ENCODE measurements at places on chromosomes 4 and X. TPM values are rescaled to one million over a fixed set of nuclear protein-coding genes. Genes with fewer than 3 reads are reported as not detected.

Gene SPACA5
- not detected for total RNA-seq

DNA sequence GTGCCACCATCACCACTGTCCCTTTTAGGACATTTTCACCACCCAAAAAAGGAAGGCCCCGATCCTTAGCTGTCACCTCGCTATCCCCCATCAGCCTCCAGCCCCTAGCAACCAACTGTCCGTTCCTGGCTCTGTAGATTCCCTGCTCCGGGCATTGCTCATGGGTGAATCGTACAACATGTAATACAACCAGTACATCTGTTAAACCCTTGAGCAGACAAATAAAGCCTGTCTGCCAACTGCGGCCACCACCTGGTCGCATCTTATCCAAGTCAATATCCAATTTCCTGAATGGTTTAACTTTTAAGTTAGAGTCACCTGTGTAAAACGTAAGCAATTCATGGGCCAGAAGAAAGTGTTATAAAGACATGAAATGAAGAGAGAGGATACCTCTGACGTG lies 251.9 kb downstream of the AFAP1 start:
- no peak for DNase-seq

- no peak for DNase-seq
Measured at GRCh38 chr4:38176165-38176564, 216.0 kb downstream of the PTTG2 start.

DNA sequence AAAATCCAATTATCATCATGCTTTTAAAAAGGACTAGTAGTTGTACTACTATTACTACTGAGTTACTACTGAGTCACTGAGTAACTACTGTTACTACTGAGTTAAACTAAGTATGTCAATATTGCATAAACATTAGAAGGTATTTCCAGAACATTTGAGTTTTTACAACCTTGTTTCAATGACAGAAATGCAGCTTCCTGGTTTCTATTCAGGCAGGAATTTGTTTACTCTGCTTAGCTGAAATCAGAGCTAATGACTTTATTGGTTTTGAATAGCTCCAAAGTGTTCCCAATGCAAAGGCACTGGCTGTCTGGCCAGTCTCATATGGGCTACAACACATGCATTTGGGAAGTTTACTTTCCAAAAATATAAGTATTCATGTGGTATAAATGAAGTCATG lies 12.0 kb downstream of the RPS6KA6 start:
- DNase-seq = no peak

DNA sequence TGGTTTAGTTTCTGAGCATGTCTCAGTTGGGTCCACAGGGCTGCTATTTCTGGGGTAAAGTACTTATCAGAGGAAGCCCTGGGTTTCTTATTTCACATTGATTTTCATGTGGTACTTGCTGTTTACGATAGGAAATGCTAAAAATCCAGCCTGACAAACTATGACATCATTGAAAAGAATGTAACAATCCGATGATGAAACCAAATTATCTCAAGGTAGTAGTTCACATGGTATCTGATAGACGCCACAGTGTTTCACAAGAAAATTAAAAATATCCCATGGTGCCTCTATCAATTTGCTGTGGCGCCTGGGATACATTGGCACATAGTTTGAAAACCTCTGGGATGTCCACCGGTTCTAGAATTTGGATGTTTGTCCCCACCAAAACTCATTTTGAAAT lies 418.9 kb upstream of the RPS6KA3 start:
- no peak for DNase-seq

Gene ZCCHC4
- 12.2 TPM for total RNA-seq

GRCh38 chrX:42077675-42078074 lies 154.3 kb upstream of the CASK start:
- no peak for DNase-seq

DNA sequence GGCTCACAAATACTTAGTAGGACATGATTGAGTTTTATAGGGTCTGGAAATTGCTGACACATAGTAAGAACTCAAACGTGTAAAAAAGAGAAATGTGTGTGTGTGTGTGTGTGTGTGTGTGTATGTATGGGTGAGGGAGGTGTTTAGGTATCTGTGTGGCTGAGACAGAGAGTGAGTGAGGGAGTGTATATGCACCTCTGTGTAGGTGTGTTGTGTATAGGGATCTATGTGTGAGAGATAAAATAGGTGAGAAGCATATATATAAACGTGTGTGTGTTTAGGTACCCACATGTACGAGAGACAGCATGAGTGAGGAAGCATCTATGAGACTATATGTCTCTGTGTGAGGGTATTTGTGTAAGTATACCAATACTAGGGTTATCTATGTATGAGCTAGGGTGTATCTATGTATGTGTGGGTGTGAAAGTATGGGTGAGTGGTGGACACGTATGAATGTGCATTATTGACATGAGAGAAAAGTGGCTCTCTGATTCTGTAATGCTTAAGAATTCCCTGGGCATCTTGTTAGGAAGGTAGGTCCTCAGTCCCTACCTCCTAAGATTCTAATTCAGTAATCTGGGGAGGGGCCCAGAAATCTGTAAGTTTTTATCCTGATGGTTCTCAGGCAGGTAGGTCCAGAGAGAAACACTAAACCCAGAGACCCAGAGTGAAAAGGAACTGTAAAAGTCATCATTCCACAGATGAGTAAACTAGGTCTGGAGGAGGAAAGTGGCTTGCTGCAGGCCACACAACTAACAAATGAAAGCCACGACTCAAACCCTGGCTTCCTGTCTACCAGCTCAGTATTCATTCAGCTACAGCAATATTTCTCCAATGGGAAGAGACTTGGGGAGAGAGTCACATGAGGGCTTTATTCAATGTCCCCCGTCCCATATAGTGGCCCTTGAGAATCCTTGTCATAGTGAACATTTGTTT lies 237.0 kb downstream of the IDS start:
- DNase-seq = no peak

DNA sequence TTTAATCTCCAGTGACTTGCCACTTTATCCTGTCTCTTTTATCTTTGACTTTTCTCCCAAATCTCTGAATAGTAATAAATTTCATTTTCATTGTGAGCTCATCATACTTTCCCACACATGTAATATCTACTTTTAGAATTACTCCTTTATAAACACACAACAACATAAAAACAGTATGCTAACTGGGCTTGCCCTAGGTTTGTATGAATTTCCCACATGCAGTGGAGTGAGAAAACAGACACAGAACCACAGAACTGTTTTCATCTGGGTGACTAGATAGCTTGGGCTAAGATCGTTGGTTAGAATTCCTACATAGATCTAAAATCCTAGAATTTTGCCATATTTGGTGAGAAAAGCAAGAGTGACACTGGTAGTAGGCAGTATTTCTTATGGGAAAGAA lies 409.5 kb downstream of the SPRY1 start:
- no peak for DNase-seq

DNA sequence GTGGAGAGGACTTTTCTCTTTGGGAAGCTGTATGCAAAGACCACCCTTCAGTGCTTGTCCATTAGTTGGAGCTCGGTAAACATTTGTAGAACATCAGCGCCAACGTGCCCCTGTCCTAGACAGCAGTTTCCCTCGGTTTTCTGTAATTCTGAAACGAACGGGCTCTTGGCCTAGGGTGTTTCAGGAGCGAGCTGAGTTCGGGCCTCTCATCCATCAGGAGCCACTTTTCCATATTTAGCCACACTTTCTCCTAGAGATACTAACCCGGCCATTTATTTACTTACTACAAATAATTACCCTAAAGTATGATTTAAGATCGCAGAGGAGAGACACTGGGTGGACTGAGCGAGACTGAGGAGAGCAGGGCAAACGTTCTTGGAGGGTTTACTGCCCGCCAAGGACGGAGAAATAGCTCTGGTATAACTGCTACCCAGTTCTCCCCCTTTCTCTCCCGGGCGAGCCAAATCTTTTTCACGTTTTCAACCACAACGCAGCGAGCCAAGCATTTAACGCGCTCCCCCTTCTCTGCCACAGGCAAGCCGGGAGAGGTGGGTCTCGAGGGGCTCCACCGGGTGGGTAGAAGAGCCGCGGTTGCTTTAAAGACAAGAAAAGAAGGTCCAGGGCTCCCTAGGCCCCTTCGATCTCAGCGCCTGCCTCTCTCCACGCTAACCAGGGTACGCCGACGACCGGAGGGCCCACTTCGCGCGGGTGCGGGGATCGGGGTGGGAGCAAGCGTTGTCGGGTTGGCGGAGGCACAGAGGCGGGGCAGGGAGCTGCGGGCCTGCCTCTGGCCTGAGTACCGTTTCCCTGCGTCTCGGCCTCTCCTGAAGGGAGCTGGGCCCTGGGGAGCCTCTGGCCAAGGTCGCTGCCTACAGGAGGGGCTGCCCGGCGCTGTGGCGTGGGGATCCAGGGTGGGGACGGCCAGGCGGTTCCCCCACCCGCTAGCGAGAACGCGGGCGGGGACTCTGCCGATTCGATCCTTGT lies 10.8 kb upstream of the PITX2 start:
- peak; percentile 31 for DNase-seq

- DNase-seq = no peak
Measured at GRCh38 chr4:25320336-25320735, 7.8 kb downstream of the ZCCHC4 start.

- no peak for DNase-seq
Measured at GRCh38 chrX:20514358-20514757, 247.6 kb upstream of the RPS6KA3 start.

GRCh38 chr4:169898095-169898494 lies 128.1 kb downstream of the MFAP3L start:
- DNase-seq = no peak

DNA sequence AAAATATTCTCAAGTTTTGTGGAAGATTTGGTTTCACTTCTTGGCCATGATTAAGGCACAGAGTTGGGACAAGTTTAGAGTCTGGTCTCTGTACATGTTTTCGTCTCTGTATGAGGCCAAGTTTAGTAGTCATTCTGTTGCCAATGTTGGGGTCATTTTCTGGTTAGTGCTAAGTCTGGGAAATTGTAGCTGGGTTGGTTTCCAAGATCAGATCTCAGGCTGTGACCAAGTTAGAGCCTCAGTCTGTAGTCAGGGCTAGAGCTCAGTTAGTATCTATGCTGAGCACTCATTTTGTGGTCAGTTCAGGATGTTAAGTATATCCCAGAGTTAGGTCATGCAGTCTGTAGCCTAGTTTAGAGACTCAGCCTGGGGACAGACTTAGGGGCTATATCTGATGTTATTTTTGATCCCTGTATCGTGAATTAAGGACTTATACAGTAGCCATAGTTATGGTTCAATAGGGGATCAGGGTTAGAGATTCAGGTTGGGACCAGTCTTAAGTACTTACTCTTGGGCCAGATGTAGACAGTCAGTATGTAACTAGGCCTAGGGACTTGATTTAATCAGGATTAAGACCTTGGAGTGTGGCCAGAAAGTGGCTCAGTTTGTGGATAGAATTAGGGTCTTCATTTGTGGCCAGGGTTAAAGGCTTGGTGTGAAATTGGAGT lies 6.6 kb upstream of the ENOX2 start:
- DNase-seq = no peak

- DNase-seq = no peak
Measured at GRCh38 chr4:119774840-119775239, 146.2 kb upstream of the PDE5A start.

DNA sequence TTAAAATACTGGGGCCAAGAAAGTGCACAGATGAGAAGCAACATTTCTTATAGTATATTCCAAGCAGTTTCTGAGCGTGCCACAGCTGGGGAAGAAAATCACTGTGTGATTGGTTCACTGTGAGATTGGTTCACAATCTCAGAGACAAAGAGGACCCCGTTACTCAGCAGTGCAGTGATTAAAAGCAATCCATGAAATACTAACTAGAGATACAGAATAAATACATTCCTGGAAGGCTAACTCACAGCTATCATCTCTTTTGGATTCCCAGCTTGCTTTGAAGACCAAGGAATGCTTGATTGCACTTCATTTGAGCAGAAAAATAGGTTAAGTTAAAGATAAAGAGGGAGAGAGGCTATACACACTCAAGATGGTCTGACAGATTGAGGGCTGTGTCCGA lies 132.1 kb upstream of the RAPGEF2 start:
- DNase-seq = no peak

- DNase-seq = no peak
Measured at GRCh38 chrX:13685126-13685763, 3.7 kb upstream of the RAB9A start.

- DNase-seq = no peak
Measured at GRCh38 chrX:123324625-123325024, 140.5 kb downstream of the GRIA3 start.

GRCh38 chr4:2245787-2246275 lies 3.9 kb upstream of the HAUS3 start:
- DNase-seq = no peak

GRCh38 chr4:54730581-54730980 lies 72.8 kb downstream of the KIT start:
- no peak for DNase-seq
